ENCODE measurements at places on chromosomes 5 and 9.

- no peaks in the 10 kb centered on the region for H3K4me1 ChIP-seq
- no peak for DNase-seq
- no peak overlapping the region for H3K27ac ChIP-seq
- H3K27me3 ChIP-seq = no peaks in the 10 kb centered on the region
- no peak overlapping the region for H3K4me3 ChIP-seq
These were observed 613.7 kb downstream of the PRELID2 start for GRCh38 chr5:145221416-145221815.

DNA sequence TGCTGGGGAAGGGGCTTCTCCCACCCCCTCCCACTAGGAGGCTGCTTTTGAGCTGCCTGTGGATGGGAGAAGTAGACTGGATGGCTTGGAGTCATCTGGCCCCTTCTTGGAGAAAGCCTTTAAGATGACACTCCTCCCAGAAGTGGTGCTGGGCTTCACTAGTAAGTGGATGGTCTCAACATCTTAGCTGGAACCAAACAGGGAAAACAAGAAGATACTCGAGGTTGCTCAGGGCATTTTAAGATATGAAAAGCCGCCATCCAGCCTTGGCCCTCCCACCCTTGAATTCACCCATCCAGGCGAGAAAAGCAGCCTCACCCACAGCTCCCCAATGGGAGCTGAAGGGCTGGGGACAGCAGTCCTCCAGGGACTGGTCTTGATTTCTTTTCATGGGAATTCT is 7.8 kb upstream of the SMIM32 start:
- H3K27me3 ChIP-seq = peaks cover 12% of the 10 kb centered on the region
- no peak for DNase-seq
- H3K36me3 ChIP-seq = no peaks in the 10 kb centered on the region
- H3K27ac ChIP-seq = no peak overlapping the region
- peaks cover 2% of the 10 kb centered on the region for H3K4me1 ChIP-seq

GRCh38 chr9:107229241-107229741 is 53.8 kb upstream of the RAD23B start:
- H3K27me3 ChIP-seq = no peaks in the 10 kb centered on the region
- H3K36me3 ChIP-seq = no peaks in the 10 kb centered on the region
- peak; percentile 83 for DNase-seq
- no peak overlapping the region for H3K4me3 ChIP-seq
- peak overlapping the region; percentile 47 for H3K27ac ChIP-seq
- peaks cover 9% of the 10 kb centered on the region for H3K4me1 ChIP-seq

DNA sequence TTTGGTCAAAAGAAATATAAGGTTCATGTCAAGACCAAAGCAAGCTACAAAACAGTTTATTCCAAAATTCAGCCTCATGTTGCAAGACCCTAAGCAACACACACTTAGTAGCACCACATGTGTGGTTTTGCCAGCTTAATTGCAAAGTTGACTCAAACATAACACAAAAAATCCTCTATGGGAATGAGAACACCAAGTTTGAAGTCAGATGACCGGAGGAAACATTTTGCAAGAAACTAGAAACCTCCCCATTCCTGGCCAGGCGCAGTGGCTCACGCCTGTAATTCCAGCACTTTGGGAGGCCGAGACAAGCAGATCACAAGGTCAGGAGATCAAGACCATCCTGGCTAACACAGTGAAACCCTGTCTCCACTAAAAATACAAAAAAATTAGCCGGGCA is 261.8 kb downstream of the EBF1 start:
- H3K4me1 ChIP-seq = peaks cover 6% of the 10 kb centered on the region
- no peak overlapping the region for H3K27ac ChIP-seq
- H3K36me3 ChIP-seq = peaks cover 2% of the 10 kb centered on the region
- H3K27me3 ChIP-seq = no peaks in the 10 kb centered on the region

DNA sequence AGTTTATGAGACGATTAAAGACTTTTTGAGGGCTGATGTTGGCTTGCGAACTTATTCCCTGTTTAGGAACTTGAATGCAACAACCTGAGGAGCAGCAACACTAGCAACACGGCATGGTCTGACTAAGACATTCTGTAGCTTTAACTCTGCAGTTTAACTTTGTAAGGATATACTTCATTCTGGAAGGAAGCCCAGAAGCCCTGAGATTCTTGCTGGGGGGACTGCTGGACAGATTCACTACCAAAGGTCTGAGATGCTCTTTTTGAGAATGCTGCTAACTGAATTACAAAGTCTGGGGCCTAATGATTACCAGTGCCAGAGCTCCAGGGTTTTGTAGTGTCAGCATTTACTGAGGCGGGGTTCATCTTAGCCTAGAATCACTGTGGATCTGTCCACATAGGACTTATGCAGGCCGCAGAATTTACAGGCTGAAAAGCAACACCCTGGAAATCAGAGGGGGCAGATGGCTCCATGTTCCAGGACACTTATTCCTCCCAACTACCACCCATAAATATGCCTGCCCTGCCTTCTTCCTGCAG is 537.1 kb upstream of the CDH18 start:
- no peaks in the 10 kb centered on the region for H3K27me3 ChIP-seq
- no peak overlapping the region for H3K4me3 ChIP-seq
- DNase-seq = peak; percentile 68

GRCh38 chr9:107847978-107848964 is 358.7 kb upstream of the KLF4 start:
- H3K27ac ChIP-seq = no peak overlapping the region
- no peaks in the 10 kb centered on the region for H3K36me3 ChIP-seq
- no peaks in the 10 kb centered on the region for H3K27me3 ChIP-seq

DNA sequence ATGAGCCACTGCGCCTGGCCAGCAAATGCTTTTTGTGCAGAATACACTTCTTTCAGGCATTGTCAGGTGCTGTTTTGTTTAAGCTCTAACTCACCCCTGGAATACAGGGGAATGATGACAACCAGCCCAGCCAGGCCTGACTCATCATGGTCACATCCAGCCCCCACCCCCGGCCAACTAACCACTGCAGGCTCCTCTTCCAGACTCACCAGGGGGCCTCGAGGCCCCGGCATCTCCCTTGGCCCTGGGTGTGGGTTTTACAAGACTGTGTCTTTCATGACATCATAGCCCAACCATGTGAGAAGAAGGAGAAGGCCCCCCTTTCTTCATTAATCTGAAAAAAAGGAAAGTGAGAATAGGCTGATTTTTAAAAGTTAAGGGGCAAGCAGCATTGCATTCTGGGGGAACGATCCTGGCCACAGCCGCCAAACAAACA is 35.5 kb downstream of the OLFML2A start:
- H3K27ac ChIP-seq = peak overlapping the region; percentile 76
- peaks cover 59% of the 10 kb centered on the region for H3K4me1 ChIP-seq
- peak; percentile 93 for DNase-seq
- peaks cover 37% of the 10 kb centered on the region for H3K36me3 ChIP-seq
- H3K27me3 ChIP-seq = no peaks in the 10 kb centered on the region

DNA sequence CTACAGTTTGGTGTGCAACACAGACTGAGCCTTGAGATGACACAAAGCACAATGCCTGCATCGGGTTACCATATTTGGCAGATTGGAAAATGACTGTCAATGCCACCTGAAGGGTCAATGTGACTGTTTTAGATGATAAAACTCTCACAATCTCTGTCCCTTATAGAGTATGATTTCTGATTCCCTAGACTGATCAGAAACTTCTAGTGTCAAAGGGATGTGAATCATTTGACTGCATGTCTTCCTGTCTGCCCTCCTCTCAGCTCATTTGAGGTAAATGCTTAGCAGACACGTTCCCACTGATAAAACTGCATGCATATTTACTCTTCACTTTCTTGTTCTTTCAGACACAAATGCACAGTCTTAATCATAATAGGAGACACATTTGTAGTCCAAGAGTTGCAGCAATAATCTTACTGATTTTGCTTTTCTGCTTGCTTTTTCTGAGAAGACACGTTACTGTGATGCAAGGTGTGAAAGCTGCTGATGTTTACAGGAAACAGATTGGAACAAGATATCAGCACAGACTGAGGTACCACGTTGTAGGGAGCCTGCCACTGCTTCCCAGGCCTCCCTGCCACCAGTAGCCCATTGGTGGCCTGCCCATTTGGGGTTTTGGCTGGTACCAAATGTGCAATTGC is 77.8 kb downstream of the GCNT4 start:
- DNase-seq = no peak
- H3K27ac ChIP-seq = no peak overlapping the region
- H3K27me3 ChIP-seq = no peaks in the 10 kb centered on the region
- H3K4me3 ChIP-seq = no peak overlapping the region
- no peaks in the 10 kb centered on the region for H3K36me3 ChIP-seq

DNA sequence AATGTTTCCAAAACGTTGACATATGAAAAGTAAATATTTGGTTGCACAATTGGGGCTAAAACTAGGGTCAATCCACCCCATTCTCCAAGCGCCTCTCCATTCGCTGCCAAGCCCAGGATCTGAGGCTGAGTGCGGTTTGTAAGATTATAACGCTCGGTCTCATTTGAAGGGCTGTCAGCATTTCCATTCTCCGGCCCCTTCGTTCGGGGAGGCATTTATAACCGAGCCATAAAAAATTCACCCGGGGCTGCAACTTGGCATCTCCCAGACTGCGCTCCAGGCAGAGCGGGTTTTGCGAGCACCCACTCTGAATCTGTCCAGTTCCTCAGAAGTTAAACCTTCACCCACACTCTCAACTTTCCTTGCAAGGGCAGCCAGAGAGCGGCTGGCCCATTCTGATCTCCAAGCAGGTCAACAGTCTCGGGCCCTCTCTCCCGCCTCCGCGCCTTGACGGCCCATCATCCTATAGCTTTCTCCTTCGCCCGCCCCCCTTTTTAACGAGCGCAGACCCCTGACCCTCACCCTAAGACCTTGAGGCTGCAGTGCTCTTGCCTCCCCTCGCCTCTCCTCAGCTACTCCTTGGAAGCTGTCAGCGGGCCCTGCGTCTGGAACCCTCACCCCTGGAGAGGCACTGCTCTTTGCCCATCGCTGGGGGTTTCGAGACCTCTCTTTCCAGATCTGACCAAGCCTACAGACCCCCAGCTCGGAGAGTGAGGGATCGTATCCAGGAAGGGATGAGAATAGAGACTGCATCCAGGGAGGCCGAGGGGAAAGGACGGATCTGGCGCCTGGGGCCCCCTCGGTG is 1.1 kb downstream of the SLIT3 start:
- peak; percentile 36 for DNase-seq
- peaks cover 20% of the 10 kb centered on the region for H3K4me1 ChIP-seq
- peak overlapping the region; percentile 3 for H3K27ac ChIP-seq
- peak overlapping the region; percentile 40 for H3K4me3 ChIP-seq
- peaks cover 51% of the 10 kb centered on the region for H3K27me3 ChIP-seq

DNA sequence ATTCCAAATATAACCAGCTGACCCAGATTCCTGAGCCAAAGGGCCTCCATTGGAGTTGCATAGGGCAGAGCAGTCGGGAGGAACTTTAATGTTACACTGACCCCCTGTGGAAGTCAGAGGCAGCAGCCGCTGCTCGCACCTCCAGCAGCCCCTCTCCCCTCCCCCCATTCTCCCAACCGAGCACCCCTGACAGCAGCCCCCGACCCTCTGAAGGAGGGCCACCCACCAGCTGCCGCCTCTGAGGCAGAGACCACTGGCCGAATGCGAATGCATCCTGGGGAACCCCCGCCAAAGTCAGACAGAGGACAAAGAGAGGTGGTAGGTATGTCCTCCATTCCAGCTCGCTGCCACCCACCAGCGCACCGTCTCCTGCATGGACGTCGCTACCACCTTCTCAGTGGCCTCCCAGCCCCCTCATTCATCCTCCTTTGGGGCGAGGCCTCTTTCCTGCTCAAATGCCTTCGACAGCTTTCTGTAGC is 231.0 kb downstream of the CDK5RAP2 start:
- no peak overlapping the region for H3K4me3 ChIP-seq
- DNase-seq = peak; percentile 46
- H3K27me3 ChIP-seq = no peaks in the 10 kb centered on the region
- peaks cover 11% of the 10 kb centered on the region for H3K4me1 ChIP-seq

DNA sequence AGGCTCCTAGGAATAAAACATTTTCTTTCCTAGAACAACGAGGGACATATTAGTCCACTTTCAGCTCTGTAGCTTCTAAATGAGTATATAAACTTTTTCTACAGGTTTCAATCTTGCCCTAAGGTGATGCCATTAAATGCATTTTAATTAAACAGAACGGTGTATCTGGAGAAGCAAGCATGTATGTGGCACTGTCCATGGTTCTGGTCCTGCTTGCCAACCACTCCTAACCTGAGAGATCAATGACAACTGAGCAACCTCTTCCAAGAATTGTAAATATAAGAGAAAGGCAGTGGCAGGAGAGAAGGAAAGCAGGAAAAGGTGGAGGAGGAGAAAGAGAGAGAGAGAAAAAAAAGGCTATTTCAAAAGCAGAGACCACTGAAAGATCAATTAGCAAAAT is 95.6 kb upstream of the SPOCK1 start:
- no peaks in the 10 kb centered on the region for H3K27me3 ChIP-seq
- no peak overlapping the region for H3K27ac ChIP-seq
- no peaks in the 10 kb centered on the region for H3K36me3 ChIP-seq
- no peak overlapping the region for H3K4me3 ChIP-seq

- H3K4me1 ChIP-seq = no peaks in the 10 kb centered on the region
- DNase-seq = no peak
- no peaks in the 10 kb centered on the region for H3K36me3 ChIP-seq
- H3K27ac ChIP-seq = no peak overlapping the region
These were observed 123.5 kb downstream of the RASEF start for GRCh38 chr9:82939451-82939850.

DNA sequence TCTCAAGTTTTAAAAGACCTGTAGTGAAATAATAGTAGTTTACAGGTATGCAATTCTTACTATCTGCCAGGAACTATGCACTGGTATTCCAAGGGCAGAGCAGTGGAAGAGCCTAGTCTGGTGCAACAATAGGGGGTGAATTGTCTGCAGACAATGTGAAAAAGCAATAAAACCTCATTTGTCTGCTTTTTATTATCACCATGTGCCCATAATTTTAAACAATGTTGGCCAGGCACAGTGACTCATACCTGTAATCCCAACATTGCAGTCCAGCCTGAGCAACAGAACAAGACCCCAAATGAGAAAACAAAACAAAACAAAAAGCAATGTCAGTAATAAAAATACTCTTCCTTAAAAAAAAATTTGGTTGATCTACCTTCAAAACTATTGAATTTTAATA is 12.2 kb upstream of the SLC44A1 start:
- H3K27me3 ChIP-seq = no peaks in the 10 kb centered on the region
- no peaks in the 10 kb centered on the region for H3K4me1 ChIP-seq
- no peak overlapping the region for H3K4me3 ChIP-seq

All from muscle of leg (tissue), 16 donors.